ENCODE measurements at places on chromosomes 6 and 20. TPM values are rescaled to one million over a fixed set of nuclear protein-coding genes. Genes with fewer than 3 reads are reported as not detected.

GRCh38 chr6:11766589-11767450 lies 11.8 kb downstream of the ADTRP start:
- DNase-seq = peak; percentile 48
- H3K27me3 ChIP-seq = no peaks in the 10 kb centered on the region
- no peak overlapping the region for H3K4me3 ChIP-seq
- peak overlapping the region; percentile 19 for H3K27ac ChIP-seq
- H3K36me3 ChIP-seq = no peaks in the 10 kb centered on the region

GRCh38 chr6:143536461-143536865 lies 24.9 kb upstream of the FUCA2 start:
- H3K27me3 ChIP-seq = no peaks in the 10 kb centered on the region
- H3K4me3 ChIP-seq = peak overlapping the region; percentile 24
- H3K36me3 ChIP-seq = no peaks in the 10 kb centered on the region

DNA sequence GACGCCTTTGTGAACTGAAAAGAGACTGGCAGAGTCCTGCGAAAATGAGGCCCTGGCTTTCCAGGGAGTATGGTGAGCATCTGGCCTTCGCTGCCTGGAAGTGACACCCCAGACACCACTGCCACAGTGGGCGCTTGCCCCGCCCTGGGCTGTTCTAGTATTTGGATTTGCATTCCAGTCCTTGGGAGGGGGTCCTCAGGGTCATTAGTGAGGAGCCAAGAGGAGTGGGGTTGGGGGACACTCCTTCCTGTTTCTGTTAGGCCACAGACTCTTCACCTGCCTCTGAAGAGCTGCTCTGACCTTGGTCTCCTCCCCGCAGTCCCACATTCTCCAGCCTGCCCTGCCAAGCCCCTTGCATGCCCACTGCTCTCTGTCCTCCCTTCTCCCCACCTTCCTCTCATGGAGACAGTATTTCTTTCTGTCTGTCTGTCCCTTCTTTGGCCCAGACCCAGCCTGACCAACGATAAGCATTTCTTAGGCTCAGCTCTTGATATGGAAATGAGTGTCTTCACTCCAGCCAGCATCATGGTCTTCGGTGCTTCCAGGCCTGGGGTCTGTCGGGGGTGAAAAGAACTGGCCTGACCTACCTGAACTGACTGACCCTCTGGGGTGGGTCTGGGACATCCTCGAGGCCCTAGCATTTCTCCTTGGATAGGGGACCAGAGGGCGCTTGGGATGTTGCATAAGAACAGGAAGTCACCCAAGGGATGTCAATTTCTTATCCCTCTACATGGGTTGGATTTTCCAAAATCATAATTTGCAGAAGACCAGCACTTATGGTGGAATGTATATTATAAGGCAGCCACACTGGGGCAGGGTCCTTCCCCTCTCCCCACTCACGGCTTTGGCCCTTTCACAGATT lies 19.4 kb downstream of the SLC9A8 start:
- no peak overlapping the region for H3K4me3 ChIP-seq
- H3K27me3 ChIP-seq = no peaks in the 10 kb centered on the region
- DNase-seq = no peak
- no peak overlapping the region for H3K27ac ChIP-seq
- H3K4me1 ChIP-seq = no peaks in the 10 kb centered on the region
- H3K36me3 ChIP-seq = no peaks in the 10 kb centered on the region

DNA sequence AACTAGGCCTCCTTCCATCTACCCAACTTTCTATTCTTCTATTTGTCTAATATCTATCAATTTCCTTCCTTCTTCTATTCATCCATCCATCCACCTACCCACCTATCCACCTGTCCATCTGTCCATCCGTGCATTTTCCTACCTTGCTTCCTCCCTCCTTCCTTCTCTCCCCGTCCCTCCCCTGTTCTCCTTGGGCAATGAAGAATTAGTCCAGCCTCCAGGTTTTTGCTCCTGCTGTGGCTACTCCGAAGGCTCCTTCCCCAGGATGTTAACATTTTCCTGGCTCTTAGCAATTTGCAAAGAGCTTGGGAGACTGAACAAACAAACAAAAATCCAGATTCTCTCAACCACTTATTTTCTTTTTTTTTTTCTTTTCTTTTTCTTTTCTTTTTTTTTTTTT lies 81.6 kb downstream of the KCNB1 start:
- no peaks in the 10 kb centered on the region for H3K36me3 ChIP-seq
- H3K27ac ChIP-seq = no peak overlapping the region
- H3K4me3 ChIP-seq = no peak overlapping the region

GRCh38 chr6:35223396-35223795 lies 9.6 kb downstream of the SCUBE3 start:
- H3K27me3 ChIP-seq = no peaks in the 10 kb centered on the region
- H3K36me3 ChIP-seq = no peaks in the 10 kb centered on the region
- no peaks in the 10 kb centered on the region for H3K4me1 ChIP-seq

DNA sequence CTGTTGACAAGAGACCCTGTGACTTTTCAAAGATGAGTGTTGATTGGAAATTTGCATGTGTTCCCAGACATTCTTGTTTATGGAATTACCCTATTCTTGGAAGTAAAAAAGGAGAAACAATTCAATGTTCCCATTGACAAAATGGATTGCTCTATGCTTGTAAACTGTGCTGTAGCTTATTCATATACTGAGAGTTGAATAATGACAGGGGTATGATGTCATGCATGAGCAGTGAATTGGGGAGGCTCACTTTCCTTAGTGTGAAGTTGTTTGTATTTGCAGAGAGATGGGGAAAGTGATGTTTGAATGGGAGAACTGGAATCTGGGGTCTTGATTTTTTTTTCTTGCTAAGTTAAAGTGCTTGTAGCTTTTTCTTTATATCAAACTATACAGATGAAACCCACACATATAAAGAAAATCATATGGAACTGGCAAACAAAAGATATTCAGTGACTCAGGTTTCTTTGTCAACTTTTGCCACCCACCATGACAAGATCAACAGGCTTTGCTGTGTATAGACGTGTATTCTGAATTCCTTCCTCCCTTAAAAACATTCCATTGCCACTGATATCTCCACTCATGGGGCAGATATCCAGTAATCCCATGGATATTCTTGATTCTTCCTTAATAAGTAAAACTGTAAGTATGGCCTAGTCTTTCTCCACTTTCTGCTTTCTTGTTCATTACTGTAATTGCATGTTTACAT lies 97.8 kb upstream of the JAG1 start:
- no peak overlapping the region for H3K27ac ChIP-seq
- no peaks in the 10 kb centered on the region for H3K36me3 ChIP-seq
- no peaks in the 10 kb centered on the region for H3K4me1 ChIP-seq
- DNase-seq = no peak

- H3K36me3 ChIP-seq = no peaks in the 10 kb centered on the region
- H3K4me3 ChIP-seq = no peak overlapping the region
- no peaks in the 10 kb centered on the region for H3K27me3 ChIP-seq
- H3K27ac ChIP-seq = no peak overlapping the region
Observed at GRCh38 chr6:139452148-139452876, 77.9 kb upstream of the CITED2 start.

DNA sequence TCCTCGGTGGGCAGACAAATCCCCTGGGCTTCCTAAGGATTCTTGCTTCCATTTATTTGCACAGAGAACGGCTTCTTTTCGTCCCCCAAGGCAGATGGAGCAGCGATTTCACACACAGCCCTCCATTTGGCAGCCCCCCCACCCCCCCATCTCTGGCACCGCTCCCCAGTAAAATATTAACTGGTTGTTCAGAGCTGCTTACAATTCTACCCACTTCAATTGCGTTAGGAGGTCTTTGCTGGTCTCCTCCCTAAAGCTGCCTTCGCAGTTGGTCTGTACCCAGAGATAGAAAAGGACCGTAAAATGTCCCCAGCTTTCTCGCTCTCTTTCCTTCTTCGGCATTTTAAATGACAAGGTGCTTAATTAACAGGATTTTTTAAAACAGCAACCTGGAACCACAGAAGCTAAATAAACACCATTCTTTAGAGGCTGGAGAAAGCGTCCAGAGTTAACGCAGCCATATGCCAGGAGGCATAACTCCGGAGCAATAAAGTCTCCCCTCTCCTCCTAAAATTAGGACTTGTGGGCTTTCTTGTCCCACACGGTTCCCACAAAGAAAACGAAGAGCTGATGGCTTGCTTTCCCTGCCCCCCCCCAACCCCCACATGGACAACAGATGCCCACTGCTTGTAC lies 1.7 kb upstream of the ZMYND8 start:
- H3K36me3 ChIP-seq = no peaks in the 10 kb centered on the region
- no peak overlapping the region for H3K4me3 ChIP-seq
- peak overlapping the region; percentile 98 for H3K27ac ChIP-seq
- H3K27me3 ChIP-seq = no peaks in the 10 kb centered on the region

DNA sequence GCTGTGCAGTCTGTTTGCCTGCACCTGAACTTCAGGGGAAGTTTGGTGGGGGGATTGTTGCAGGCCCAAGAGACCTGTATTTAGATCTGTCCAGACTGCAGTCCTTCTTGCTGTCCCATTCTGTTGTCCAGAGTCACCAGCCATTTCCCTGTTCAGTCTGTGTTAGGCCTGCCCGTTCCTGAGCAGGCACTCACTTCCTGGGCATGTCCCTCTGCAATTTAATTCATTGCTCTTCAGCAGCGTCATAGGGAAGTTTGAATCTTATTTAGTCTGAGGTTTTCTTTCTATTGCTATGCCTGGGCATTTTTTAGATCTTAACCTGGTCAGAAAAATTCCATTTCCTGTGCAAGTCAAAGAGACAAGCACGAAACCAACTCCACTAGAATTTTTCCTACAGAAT lies 190.2 kb downstream of the DTNBP1 start:
- H3K27me3 ChIP-seq = no peaks in the 10 kb centered on the region
- no peak for DNase-seq
- no peaks in the 10 kb centered on the region for H3K4me1 ChIP-seq
- no peak overlapping the region for H3K27ac ChIP-seq

DNA sequence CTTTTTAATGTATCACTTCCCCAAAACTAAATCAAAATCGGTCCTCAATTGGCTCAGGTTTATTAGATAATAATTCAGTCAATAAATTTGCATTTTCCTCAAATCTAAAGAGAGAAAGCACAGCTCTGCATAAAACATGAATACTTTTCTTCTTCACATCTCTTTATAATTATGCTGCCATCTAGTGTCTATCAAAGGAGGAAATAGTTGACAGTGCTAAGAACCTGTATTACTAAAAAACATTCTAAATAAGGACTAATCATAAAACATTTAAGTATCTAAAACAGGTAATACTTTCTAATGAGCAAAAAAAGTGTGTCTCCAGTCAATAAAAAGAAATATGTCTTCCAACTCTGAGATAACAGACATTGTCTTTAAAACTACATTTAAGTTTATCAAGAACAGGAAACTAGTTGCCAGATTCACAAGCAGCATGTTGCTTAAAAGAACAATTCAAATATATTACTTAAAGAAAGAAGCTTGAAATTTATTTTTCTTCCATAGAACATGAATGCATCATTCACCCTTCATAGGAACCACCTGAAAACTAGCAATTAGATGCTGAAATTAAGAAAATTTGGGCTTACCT lies 56.5 kb upstream of the DST start:
- H3K27ac ChIP-seq = no peak overlapping the region
- no peak overlapping the region for H3K4me3 ChIP-seq
- peaks cover 3% of the 10 kb centered on the region for H3K4me1 ChIP-seq
- H3K27me3 ChIP-seq = no peaks in the 10 kb centered on the region

DNA sequence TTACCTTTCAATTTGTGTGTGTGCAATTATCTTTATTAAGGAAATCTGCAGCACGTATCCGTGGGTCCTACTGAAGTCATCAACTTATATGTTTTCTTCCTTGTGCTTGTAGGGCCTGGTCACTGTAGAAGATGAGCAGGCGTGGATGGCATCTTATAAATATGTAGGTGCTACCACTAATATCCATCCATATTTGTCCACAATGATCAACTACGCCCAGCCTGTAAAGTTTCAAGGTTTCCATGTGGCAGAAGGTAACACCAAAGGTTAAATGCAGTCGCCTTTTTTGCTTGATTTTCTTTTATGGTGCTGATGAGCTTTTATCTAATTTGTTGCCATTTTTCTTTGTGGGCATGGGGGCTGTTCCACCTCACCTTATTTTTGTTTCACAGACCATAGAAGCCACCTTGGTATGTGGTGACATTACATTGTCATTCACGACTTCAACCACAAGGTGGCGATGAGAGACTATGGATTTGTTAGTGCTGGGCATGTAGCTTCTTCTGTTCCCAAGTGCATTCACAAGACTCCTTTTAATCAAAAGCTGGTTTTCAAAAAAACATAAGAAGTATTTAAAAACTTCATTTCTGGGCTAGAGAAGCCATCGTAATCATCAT lies 106.5 kb upstream of the LAMP5 start:
- no peak overlapping the region for H3K27ac ChIP-seq
- no peaks in the 10 kb centered on the region for H3K4me1 ChIP-seq
- DNase-seq = peak; percentile 41
- H3K27me3 ChIP-seq = no peaks in the 10 kb centered on the region
- H3K36me3 ChIP-seq = no peaks in the 10 kb centered on the region
- H3K4me3 ChIP-seq = no peak overlapping the region

DNA sequence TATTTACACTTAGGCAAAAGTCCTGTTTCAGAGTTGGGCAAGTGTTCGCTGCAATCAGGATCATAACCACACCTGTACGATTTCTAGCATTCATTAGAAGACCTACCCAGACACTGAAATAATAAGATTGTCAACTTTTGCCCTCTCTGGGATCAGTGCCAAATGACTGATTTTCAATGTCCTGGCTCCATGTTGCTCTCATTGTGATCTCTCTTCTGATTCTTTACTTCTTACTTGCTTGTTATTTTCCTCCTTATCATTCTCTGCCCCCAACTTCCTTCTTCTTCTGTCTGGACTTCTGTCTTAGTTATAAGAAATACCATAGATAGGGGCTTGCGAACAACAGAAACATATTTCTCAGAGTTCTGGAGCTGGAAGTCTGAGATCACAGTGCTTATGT lies 94.4 kb upstream of the BMP2 start:
- no peaks in the 10 kb centered on the region for H3K36me3 ChIP-seq
- no peak overlapping the region for H3K27ac ChIP-seq
- H3K27me3 ChIP-seq = no peaks in the 10 kb centered on the region
- no peak overlapping the region for H3K4me3 ChIP-seq
- DNase-seq = no peak

DNA sequence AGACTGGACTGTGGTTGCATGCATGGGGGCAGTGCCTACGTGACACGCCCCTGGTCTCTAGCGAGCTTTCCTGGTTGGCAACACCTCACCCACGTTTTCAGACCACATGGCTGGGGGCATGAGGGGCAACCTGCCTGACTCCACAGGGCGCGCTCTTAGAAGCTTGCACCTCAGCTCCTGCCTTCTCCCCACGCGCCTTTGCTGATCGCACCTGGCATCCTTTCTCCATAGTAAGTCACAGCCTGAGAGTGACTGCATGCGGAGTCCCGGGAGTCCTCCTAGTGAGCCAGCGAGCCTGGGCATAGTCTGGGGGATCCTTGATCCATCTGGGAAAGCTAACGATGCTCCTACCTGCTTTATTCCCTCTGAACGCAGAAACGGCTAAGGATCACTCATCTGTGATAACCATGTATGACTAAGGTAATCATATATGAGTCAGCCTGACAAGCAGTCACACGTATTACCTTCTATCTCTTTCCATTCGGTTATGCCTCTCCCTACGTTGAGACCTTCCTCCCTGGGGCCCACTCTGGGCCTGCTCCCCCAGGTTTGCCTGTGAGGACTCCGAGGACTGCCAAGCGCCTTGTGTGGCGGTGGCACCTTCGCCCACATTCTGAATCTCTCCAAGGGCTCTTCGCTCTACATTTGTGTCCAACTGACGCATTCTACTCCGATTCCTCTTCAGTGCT lies 4.5 kb downstream of the TCFL5 start:
- DNase-seq = no peak
- no peaks in the 10 kb centered on the region for H3K27me3 ChIP-seq
- no peak overlapping the region for H3K4me3 ChIP-seq
- peaks cover 6% of the 10 kb centered on the region for H3K36me3 ChIP-seq

The AURKA gene
- total RNA-seq = 1.9 TPM

The MICB gene
- 0.24 TPM for total RNA-seq

The MTO1 gene
- total RNA-seq = 11.1 TPM

The MOG gene
- total RNA-seq = not detected

The BHLHE23 gene
- not detected for total RNA-seq

All from pancreas (tissue), 10 donors.